ENCODE measurements at places on chromosomes 5 and 9.

DNA sequence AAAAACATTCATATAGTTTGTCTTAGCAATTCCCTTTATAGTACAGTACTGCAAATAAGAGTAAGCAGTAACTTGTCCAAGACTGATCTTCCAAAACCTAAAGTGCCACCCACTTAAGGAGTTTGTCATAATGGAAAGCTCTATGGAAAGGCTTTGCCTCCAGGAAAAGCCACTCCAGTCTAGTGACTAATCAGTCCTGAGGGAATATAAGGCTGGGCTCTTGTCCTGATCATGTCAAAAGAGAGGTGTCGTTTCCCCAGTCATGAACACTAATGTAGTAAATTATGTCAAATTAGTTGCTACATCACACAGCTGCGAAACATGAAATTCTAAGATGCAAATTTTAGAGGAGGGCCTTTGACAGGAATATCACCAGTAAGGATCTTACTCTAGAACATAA, 271.6 kb downstream of the GABRB2 start:
- DNase-seq = no peak

GRCh38 chr5:78025540-78025939, 249.4 kb upstream of the TBCA start:
- DNase-seq = no peak

GRCh38 chr9:113995963-113996362, 82.1 kb downstream of the AMBP start:
- no peak for DNase-seq

- DNase-seq = no peak
Measured at GRCh38 chr5:174616036-174616435, 108.3 kb upstream of the MSX2 start.

DNA sequence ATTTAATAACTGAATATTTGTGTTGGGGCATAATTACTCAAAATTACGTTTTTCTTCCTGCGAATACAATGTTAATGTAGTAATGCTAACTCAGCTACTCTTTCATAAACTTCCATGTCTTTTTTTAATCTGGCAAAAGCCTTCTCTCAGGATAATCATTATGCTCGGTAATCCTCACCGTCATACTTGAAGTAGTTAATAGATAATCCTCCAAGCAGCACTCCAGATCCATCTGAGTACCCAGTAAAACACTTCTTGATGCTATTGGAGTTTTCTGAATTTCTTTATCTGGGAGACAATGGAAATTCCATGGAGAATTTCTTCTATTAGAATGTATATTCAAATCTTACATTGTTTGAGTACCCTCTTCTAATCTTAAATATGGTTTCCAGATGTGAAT, 34.3 kb downstream of the PARP8 start:
- peak; percentile 53 for DNase-seq

- no peak for DNase-seq
Measured at GRCh38 chr9:110912419-110913291, 125.6 kb downstream of the LPAR1 start.

GRCh38 chr9:87684627-87685219, 41.2 kb upstream of the CTSL start:
- peak; percentile 82 for DNase-seq

GRCh38 chr5:177456976-177457851, 10.6 kb downstream of the PRR7 start:
- DNase-seq = peak; percentile 99

- peak; percentile 47 for DNase-seq
Measured at GRCh38 chr5:122312591-122313406, 762 bp downstream of the SNCAIP start.

Data from HAP-1 (cell line).